ENCODE measurements at places on chromosomes 3 and 15.

- DNase-seq: no peak
These were observed 1.3 kb downstream of the MINAR1 start for GRCh38 chr15:79433276-79433990.

GRCh38 chr3:178794711-178795110 is 258.5 kb downstream of the KCNMB2 start:
- DNase-seq: no peak

- DNase-seq: no peak
These were observed 8.9 kb upstream of the ALDH1A2 start for GRCh38 chr15:58074452-58074851.

GRCh38 chr15:98964466-98965133 is 43.0 kb downstream of the PGPEP1L start:
- DNase-seq: no peak

Data from activated CD4-positive, alpha-beta T cell treated with anti-CD3 and anti-CD28 coated beads, Interleukin-2, Interleukin-6, amounts not matched to agents 100 ng/mL and 50 ng/mL, durations not matched to agents 16 hours and 8 hours (primary cell).